Fibroblast of skin of left quadriceps (primary cell): ENCODE measurements at places on chromosomes 2 and 18.

- DNase-seq: no peak
Observed at GRCh38 chr2:132825601-132826000, 155.6 kb upstream of the LYPD1 start.

- DNase-seq: no peak
Observed at GRCh38 chr18:11046140-11046539, 103.2 kb downstream of the PIEZO2 start.

DNA sequence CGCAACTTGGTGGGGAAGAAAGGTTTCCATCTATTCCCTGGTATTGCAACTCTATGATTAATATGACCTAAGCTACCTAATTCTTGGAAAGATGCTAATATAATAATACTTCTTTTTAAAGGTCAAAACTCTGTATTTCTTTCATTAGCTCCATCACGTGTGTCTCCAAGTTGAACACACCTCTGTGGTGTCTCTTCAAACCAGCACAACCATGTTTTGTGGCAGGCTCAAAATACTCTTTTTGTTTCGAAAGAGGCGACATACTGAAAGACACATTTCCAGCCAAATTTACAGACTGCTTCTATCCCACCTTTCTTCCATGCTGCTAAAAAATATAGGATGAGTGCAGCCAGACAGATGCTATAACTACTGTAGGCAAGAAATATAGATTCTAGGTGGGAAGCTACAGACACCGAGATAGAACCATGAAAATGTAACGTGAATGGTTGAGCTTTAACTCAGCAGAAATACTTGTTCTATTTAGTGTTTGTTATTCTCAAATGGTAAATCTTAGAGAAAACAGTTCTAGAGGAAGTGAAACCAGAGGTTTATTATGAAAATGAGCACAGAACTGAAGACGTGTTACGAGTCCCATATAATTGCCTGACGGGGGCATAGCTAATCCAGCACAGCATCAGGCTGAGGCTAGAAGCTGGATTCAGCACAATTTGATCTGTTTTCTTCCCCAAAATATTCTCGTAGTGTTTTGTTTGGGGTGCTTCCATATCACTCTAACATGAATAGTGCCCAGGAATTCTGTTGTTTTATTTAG, 991.5 kb upstream of the FANCL start:
- DNase-seq: no peak

GRCh38 chr2:134154246-134154645, 99.6 kb upstream of the MGAT5 start:
- no peak for DNase-seq

GRCh38 chr18:39772155-39772919, 2182.7 kb upstream of the PIK3C3 start:
- no peak for DNase-seq

GRCh38 chr18:21406116-21406515, 164.1 kb downstream of the GREB1L start:
- no peak for DNase-seq

GRCh38 chr18:59971871-59972428, 72.2 kb downstream of the PMAIP1 start:
- DNase-seq: no peak

DNA sequence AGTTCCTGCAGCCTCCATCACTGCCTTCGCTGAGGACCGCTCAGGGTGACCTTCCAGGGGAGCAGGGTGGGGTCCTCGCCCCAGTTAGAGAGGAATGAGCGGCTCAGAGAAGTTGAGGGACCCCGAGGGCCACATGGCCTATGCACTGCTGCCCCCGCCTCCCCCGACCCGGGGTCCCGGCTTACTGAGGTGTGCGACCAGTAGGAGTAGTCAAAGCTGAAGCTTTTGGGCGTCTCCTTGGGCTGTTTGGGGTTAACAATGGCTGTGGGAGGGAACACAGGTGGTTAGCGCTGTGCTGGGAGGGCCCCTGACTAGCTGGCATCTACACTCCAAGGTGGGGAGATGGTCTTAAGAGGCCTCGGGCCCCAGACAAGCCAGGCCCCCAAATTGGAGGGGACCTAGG, 31.0 kb downstream of the KIF1A start:
- DNase-seq: no peak

DNA sequence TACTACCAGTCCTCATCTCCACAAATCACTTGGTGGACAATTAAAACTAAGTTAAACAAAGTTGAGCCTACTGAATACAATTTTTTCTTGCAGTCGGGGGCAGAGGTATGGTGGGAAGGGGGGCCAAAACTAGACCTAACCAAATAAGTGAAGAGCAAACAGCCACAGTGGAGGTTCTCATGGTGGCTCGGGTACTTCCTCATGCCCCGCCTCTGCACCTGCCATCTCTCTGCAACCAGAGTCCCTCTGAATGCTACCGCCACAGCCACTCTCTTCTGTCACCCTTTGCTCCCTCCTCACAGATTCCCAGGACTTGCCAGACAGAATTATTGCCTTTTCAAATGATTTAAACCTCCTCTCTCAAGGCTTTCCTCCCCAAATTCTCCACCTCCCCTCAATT, 204.2 kb downstream of the TMEM247 start:
- no peak for DNase-seq

DNA sequence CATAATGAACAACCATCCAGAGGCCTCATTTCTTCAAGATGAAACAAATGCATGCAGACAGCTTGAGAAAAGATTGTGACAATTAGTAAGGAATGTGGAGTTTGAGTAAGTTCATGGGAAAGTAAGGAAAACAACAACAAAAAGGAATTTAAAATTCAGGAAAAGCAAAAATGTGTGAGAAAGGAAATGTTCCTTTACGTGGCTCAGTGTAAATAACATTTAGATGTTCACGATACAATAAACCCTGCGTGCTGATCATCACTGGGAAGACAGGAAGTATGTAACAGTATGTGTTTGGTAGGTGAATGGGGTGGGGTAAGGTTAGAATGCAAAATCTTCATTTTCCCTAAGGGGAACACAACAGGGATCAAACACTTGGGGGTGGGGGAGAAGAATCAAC, 72.7 kb downstream of the TRIP12 start:
- no peak for DNase-seq

DNA sequence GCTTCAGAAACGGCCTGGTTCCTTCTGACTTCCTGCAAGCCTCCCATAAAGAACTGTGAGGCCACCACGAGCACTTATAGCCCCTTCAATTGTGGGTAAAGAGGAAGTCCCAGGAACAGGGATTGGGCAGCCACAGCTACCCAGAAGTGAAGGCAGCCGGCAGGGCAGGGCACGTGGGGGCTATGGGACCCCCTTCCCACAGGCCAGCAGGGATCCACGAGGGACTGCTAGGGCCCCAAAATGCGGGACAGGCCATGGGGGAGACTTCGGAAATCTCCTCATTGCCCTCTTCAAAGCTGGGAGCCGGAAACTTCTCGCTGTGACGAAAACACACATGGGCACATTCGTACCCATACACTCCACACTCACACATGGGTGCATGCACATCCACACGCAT, 196.1 kb upstream of the SALL3 start:
- no peak for DNase-seq

DNA sequence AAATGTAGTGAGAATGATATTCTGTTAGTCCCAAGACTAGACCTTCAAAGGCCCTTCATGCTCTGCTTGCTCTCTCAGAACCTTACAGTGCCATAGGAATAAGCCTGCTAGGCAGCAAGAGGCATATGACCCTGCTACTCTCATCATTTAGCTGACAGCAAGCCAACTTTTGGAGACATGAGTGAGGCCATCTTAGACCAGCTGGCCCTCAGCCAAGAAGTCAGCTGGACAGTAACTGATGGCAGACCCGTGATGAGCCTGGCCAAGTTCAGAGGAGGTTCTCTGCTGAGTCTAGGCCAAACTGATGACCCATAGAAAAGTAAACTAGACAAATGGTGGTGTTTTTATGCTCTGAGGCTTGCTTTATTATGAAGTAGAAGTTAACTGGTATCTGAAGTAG, 82.6 kb downstream of the C18orf54 start:
- no peak for DNase-seq

GRCh38 chr2:145034511-145034910, 514.6 kb upstream of the ZEB2 start:
- DNase-seq: no peak

- no peak for DNase-seq
Observed at GRCh38 chr2:4628998-4629501, 925.7 kb downstream of the DCDC2C start.

DNA sequence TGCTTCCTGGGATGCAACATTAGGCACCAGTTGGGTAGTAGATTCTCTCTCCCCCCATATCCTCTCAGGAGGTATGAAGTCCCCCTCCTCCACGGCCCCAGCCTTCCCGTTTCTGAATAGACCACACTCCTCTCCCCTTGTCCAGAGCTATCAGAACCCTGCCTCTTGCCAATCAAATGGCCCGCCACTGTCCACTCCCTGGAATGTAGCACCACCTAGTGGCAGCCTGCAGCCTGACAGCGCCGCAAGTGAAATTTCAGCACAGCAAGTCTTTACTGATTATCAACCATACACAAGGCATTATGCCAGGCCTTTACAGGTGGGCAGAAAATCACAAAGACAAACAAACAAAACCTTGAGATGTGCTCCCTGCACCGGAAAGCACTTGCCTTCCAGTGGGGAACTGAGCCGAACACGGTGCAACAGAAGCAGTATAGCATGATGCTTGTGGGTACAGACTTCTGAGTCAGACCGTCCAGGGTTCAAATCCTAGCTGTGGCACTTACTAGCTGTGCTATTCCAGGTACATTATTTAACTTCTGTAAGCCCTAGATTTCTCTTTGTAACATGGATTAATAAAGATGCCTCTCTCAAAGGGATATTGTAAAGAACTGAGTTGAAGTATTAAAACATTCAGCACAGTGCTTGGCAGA, 174.0 kb downstream of the SMAD2 start:
- DNase-seq: no peak

DNA sequence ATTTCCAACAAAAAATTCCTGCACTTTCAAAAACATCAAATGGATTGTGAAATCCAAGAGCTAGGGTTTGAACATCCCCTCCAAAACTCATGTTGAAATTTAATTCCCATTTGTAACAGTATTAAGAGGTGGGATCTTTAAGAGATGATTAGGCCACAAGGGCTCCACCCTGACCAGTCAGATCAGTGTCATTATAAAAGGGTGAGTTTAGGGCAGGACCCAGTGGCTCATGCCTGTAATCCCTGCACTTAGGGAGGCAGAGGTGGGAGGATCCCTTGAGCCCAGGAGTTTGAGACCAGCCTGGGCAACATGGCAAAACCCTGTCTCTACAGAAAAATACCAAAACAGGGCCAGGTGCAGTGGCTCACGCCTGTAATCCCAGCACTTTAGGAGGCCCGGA, 8.9 kb downstream of the GTF3C2 start:
- no peak for DNase-seq

DNA sequence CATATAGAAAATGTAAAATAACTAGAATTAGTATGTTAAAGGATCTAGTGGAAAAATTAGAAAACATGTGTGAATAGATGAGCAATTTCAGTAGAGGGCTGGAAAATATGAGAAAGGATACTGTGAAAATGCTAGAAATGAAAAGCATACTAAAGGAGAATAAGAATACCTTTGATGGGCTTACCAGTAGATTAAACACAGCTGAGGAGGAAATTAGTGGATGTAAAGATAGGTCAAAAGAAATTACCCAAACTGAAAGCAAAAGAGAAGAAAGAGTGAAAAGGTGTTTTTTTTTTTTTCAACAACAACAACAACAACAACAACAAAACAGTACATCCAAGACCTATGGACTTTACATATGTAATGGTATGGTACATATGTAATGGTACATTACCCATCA, 41.0 kb upstream of the CTIF start:
- no peak for DNase-seq

GRCh38 chr2:96848264-96848663, 4.4 kb upstream of the ANKRD23 start:
- DNase-seq: no peak

DNA sequence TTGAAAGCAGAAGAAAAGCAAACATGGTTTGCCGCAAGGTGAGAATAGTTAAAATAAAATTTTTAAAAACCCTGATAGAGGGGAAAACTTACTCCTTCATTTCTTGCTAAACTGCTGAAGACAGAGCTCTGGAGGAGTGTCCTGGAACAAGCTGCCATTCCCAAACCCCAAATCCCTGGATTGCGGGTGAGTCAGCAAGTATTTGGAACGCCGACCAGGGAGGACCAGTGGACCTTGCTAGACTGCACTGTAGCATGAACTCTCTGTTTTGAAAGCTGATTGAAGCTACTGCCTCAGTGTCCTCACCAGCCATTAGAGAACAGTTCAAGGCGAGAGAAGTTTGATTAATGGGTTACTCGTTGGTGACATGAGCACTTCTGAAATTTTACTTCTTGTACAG, 99.4 kb upstream of the RASGRP3 start:
- DNase-seq: no peak

DNA sequence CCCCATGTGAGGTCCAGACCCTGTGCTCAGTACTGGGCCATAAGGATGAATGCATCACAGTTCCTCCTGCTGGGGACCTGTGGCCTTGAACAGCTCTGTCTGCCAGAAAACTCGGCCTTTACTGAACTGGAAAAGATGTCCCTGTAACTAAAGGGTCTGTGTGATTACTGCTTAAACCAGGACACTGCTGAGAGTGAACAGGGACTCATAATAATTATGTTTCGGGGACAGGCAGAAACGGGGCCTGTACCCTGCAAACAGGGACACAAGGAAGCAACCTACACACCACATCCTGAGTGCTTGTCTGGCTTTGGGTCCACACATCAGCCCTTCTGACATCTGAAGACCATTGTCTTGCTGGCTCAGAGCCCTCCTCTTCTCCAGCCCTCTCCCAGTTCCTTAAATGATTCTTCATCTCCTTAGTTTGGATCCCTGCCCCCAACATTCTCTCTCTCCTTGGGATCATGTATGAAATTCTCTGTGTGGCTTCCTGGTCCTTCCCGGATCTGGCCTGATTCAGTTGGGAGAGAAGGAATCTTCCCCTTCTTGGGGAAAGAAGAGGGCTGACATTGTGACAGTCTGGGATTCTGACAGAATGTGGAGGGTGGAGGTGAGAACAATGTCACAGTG, 248.0 kb downstream of the MYCN start:
- no peak for DNase-seq

- DNase-seq: peak; percentile 62
Observed at GRCh38 chr2:109335631-109336176, 206.7 kb downstream of the SH3RF3 start.

DNA sequence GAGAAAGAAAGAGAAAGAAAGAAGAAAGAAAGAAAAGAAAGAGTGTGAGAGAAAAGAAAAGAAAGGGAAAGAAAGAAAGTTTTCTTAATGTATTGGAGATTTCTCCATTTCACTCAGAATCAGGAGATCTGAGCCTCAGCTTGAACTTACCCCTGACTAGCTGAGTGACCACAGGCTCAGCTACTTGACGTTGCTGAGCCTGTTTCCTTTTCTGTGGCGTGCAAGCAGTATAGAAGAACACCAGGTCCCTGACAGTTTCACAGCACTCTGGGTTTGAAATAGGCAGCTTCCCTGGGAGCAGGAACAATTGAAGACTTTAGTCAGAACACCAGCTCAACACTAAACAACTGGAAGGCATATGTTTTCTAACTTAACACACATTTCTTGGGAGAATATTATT, 44.7 kb downstream of the MARCO start:
- no peak for DNase-seq
